LNCaP clone FGC (cell line): ENCODE measurements at places on chromosomes 12 and 14.

DNA sequence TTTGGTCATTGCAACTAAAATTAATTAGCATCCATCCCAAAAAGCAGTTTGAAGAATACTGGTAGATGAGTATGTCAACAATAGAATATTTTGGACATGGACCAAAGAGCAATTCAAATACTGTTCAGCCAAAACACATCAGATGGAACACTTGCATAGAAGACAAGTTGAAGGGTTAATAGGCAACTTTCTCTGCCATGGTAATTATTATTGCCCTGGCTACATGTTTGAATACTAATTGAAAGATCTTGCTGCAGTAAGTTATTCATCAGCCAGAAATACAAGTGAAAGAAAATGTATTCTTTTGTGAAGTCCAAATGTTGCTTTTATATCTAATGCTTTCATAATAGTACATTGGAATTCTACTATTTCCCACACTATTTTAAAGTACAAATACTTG lies 10.1 kb downstream of the ANO6 start:
- no peak for DNase-seq

DNA sequence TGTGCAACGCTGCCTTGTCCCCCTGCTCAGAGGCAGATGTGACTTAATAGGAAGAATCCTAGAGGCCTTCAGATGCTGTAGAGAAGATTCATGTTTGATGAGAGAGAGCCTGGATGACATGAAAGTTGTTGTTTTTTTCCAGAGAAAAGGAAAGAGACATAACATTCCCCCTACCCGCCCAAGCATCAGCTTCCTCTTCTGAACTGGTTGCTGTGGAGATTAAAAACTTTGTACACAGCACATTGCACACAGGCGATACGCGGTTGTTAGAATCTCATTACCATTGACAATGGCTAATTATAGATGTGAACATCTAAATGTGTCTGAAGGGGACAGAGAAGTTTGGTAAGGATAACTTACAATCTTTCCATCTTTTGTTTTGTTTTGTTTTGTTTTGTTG lies 13.6 kb upstream of the ETFBKMT start:
- no peak for DNase-seq

DNA sequence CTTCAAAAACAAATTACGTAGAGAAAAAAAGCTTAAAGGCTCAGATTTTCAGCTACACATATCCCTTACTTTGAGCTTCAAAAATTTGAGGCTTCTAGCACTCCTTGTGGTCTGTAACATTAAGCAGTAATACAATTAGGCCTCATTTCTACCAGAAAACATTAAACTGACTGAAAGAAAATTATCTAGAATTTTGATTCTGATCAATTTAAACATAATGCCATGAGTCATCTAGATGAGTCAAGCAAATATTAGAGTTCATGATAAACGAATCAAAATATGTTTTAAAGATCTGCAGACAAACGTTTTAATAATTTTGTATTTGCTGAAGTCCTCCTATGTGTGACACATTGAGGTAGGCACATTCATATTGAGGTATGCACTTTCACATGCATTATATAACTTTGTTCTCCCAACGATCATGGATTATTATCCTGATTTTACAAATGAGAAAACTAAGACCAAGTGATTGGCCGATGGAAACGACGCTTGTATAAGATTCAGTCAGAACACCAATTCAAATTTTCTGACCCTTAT lies 4.3 kb downstream of the OSBPL8 start:
- no peak for DNase-seq

- DNase-seq, result no peak
These were observed 315 bp downstream of the ABCD2 start for GRCh38 chr12:39619316-39619659.

- no peak for DNase-seq
These were observed 198.9 kb downstream of the CACNA1C start for GRCh38 chr12:2251526-2252209.

GRCh38 chr12:114588061-114588460 lies 95.9 kb downstream of the TBX3 start:
- DNase-seq, result no peak

DNA sequence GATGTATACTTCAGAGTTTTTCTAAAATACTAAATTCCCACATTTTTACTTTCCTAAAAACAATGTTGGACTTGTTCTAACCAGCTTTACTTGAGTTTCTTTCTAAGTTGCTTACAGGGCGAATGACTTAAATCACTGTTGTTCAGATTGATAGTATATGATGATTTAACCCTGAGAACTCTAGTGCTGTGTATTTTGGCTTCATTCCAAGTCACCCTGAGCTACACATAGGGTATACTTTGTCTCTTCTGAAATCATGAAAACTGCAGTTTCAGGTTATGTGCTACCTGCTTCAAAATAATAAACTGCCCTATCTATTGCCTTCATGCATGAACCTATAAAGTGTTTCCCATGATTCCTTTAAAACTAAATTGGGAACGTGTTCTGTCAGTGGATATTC lies 162.5 kb upstream of the PDE3A start:
- no peak for DNase-seq

DNA sequence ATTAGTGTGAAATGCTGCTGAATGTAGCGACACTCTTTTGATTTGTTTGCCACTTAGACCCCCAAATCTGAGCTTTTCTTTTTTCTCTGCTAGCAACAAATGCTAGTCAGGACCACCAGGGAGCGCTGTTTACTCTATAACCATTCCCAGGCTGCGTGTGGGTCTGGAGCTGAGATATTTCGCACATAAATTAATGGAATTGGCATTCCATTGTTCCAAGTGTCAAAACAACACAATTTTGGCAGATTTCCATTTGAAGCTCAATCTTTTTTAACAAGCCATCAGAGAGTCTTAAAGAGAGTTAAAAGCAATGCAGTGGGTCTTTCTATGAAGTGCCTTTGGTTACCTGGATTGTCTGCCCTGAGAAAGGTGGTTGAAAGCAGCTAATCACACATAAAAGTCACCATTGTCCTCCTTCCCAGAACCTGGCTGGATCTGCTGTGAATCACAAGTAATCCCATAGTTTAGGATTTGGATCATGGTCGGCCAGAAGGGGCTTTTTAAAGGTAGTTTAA lies 7.4 kb upstream of the TMEM132C start:
- no peak for DNase-seq

GRCh38 chr12:129827866-129828384 lies 75.9 kb downstream of the TMEM132D start:
- DNase-seq, result no peak

DNA sequence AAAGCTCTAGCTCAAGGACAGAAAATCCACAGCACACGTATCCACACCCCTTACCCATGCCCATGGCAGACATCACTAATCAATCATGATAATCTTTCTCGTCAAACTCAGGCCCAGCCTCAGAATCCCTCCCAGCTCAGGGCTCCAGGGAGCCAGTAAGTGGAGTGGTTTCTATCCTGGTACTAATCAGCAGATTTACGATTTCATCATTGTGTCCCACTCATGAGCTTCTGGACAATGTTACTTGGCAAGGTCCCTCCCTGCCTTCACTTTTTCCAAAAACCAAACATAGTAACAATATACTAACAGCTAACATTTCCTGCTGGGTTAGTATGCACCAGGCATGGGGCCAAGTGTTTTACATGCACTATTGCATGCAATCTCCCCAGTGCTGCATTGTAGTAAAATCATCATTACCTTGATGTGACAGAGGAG lies 45.8 kb upstream of the NCOR2 start:
- no peak for DNase-seq

GRCh38 chr12:56670836-56671235 lies 17.2 kb downstream of the PTGES3 start:
- no peak for DNase-seq

DNA sequence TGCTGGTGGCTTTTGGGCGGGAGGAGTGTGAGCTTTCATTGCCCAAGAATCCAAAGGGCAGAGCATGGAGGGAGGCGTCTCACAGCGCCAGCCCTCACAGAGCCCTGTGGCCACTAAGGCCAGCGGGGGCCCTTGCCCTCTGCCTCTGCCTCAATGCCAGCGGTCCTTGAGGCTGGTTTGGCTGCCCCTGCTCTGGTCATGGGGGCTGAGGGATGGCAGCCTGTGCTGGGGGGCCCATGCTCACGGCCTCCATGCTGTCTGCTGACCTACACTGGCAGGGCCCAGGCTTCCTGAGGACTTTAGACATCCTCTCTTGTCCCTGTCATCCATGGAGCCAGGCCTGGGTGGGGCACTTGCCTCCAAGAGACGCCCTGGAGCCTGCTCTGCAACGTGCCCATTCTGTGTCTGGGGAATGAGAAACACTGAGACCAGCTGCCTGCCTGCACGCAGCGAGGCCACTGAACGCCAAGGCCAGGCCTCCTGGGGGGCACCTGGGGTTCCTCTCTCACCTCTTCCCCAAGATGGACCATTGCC lies 143.4 kb downstream of the KIF26A start:
- DNase-seq, result no peak

GRCh38 chr12:90170740-90171139 lies 462.1 kb upstream of the ATP2B1 start:
- DNase-seq, result no peak
